ENCODE measurements at places on chromosomes 11 and 22. TPM values are rescaled to one million over a fixed set of nuclear protein-coding genes. Genes with fewer than 3 reads are reported as not detected.

IL18BP gene
- 2.9 TPM for total RNA-seq

APOA4 gene
- not detected for total RNA-seq

MRGPRX4 gene
- not detected for total RNA-seq

PRMT3 gene
- total RNA-seq, result 28.9 TPM

ARVCF gene
- 3.1 TPM for total RNA-seq

P2RY2 gene
- total RNA-seq, result 11.2 TPM

CCDC73 gene
- total RNA-seq, result not detected
